ENCODE measurements at places on chromosomes 11 and 22. TPM values are rescaled to one million over a fixed set of nuclear protein-coding genes. Genes with fewer than 3 reads are reported as not detected.

- no peaks in the 10 kb centered on the region for H3K36me3 ChIP-seq
- no peak for DNase-seq
- no peak overlapping the region for H3K27ac ChIP-seq
Measured at GRCh38 chr11:3170756-3171650, 5.9 kb upstream of the OSBPL5 start.

DNA sequence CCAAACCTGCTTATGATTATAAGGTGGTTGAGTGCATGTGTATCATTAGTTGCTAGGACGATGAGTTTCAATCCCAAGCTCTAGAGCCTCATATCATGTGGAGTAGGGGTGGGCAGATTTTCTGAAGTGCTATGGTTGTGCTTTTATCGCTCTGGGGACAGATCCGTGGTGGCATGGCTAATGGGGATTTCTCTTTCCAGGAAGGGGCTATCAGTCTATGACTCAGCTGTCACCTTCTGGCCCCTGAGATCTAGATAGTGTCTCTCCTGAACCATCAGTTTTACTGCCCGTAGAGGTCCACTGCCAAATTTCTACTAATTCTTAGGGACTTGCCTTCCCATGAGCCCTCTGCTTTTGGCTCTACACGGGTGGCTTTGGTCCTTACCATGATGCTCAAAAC, 51.8 kb downstream of the FDX1 start:
- no peak overlapping the region for H3K4me3 ChIP-seq
- H3K27ac ChIP-seq: no peak overlapping the region
- DNase-seq: no peak
- H3K36me3 ChIP-seq: no peaks in the 10 kb centered on the region

The TEX12 gene
- not detected for total RNA-seq

The OR10D3 gene
- total RNA-seq: not detected

- no peaks in the 10 kb centered on the region for H3K27me3 ChIP-seq
- no peak overlapping the region for H3K4me3 ChIP-seq
- no peak for DNase-seq
- no peaks in the 10 kb centered on the region for H3K36me3 ChIP-seq
- H3K4me1 ChIP-seq: no peaks in the 10 kb centered on the region
- H3K27ac ChIP-seq: no peak overlapping the region
Measured at GRCh38 chr11:81104051-81104450, 1629.6 kb downstream of the FAM181B start.

Data from activated T-helper 2 cell treated with anti-CD3 and anti-CD28 coated beads, Interferon-gamma antibody, Interleukin-2, Interleukin-4, amounts not matched to agents 10 μg/mL and 5 μg/mL and 100 μg/mL, durations not matched to agents 14 hours and 24 hours and 36 hours (primary cell).